ENCODE measurements at places on chromosomes 7 and 10. TPM values are rescaled to one million over a fixed set of nuclear protein-coding genes. Genes with fewer than 3 reads are reported as not detected.
A peak's percentile ranks its signal among the peaks of the same experiment; 100 is the strongest.

Gene TNPO3
- 45.9 TPM for total RNA-seq

DNA sequence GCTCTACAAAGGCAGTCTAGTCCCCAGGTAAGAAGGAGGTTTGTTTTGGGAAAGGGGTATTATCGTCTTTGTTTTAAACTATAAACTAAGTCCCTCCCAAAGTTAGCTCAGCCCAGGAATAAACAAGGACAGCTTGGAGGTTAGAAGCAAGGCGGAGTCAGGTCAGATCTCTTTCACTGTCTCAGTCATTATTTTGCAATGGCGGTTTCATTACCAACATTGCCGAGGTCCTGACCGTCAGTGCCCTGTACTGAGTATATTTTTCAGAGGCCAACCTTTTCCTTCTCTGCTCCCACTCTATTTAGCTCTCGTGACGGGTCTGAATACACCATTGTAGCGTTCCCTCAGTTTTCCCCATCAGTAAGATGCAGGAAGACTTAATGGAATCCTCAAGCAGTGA is 184.5 kb downstream of the PRKCQ start:
- no peak for DNase-seq

GRCh38 chr10:70535001-70535400 is 56.4 kb downstream of the PALD1 start:
- no peak for DNase-seq

DNA sequence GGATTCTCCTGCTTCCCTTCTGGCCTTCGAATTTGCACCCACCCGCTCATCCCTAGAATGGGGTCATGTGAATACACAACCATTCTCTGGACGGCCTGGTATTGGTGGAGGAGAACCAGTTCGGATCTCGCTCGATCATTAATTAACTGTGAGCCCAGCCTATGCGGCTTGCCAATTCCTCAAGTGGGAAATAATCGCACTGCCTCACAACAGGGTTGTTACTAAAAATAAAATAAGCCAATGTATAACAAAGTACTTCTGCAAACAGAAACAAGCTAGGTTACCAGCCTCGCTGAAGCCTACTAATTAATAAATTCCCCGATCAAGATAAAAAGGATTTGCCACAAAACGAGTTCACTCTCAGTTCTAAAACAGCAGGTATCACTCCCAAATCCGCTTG is 16.2 kb downstream of the CTBP2 start:
- no peak for DNase-seq

Gene CYP2C19
- total RNA-seq, result not detected

Gene IL15RA
- total RNA-seq, result 3.5 TPM

Gene GHRHR
- not detected for total RNA-seq

Gene BPGM
- total RNA-seq, result 31.9 TPM

DNA sequence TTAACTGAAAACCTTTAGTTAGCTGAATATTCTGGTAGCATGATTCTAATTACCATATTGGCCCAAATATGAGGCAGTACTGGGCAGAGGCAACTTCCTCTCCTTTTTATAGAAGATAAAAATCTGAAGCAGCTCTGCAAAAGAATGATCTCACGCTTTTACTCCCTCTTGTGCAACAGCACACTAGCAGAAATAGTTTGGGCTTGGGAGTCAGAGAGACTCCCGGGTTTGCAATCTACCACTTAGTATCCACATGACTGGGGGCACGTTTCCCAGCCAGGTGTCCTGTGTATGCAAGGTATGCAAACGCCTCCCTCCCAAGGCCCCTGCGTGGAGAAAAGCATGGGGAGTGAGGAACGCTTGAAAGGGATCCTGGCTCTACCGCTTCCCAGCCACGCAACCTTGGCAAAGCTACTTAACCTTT is 47.2 kb upstream of the RHEB start:
- DNase-seq, result peak; percentile 37

GRCh38 chr7:98323597-98324322 is 42.3 kb downstream of the BRI3 start:
- DNase-seq, result no peak

Gene LGI1
- total RNA-seq, result 11.2 TPM

DNA sequence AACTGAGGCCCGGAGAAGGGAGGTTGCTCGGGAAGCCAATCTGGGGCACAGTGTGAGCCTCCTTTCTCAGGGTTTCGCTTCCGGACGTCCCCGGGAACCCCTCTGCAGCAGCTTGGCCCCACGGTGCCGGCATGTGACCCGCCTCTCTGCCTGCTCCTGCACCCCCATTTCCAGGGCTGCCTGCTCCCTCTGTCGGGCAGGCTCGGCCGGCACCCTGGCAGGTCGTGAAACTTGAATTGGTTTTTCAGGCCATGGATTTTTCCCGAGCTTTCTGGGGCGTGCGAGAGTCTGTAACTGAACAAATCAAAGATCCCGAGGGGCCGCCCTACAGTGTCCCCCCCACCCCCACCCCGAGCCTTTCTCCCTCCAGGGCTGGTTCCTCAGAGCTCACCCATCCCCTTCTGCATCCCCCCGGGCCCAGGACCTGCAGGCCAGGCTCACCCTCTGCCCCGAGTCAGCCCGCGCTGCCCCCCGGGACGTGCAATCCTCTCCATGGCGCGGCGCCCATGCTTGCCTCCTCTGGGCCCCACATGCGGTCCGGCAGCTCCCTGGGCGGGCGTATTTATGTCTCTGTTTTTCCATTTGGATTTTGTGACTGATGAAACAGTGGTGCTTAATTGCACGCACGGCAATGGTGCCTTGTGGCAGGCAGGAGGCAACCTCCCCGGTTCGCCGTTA is 58.1 kb downstream of the UNCX start:
- no peak for DNase-seq

Gene ZMYND11
- 114 TPM for total RNA-seq

DNA sequence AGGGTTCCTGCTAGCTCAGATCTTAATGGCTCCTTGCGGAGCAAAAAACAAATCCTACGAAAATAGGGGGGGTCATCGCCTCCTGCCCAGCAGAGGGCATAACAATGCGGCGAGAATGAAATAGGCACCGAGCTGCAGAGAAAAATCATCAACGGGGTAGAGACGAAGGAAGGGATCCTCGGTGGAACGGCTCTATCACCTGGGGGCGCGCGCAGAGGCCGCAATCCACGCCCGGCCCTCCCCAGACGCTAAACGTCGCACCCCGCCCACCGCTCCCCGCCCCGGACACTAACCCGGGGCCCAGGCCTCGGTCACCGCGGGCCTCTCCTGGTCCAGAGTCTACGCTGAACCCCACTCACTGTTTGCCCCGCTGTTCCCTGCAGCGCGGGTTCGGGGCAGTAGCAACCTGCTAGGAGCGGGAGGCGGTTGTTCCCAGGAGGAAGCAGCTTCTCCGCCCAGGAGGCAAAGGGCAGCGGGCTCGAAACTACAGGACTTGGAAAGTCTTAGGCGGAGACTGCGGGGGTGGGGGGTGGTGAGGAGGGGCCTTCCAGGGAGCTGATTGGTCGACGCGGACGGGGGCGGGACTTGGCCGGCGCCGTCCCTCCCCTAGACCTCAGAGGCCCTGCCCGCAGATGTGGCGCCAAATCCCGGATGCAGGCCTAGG is at the start of gene TCAF1:
TCAF1 (minus strand) TSS at position 509 of the 664 bp plus-strand sequence. CDS start 25,568 bp downstream, outside the sequence.
- peak; percentile 91 for DNase-seq

GRCh38 chr7:129188372-129188891 is at the start of gene SMO:
TSS of gene SMO (plus strand) at chr7:129188633. CDS start at chr7:129189152, 519 bp downstream.
- DNase-seq, result peak; percentile 78

Gene TMEM184A
- 9.7 TPM for total RNA-seq

Gene TAS2R5
- 6.5 TPM for total RNA-seq

DNA sequence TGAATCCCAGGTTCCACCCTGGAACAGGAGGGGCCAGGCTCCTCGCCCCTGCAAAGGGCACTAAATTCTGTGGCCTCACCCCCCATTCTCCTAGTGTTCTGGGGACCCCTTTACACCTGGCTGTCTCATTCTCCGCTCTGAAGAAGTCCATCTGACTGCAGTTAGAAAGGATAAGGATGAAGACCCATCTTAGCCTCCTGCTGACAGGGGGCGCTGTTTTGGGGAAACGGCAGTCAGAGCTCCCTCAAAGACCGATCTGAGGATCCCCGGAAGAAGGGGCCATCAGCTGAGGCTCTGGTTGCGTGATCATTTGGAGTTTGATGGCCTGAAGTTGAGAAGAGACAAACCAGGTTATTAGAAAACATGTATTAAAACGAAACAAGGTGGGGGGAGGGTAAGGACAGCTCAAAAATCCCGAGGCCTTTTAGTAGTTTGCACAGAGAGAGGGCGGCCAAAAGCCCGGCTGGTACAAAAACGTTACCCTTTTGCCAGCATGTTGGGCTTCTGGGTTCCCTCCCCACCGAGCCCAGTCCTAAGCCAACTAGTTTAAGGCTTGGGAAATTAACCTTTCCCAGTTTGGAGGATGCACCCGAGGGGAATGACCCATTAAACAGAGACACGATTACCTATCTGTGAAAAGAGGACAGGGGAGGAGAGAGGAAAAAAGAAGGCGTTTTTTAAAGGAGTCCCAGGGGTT is 102.8 kb downstream of the CHN2 start:
- DNase-seq, result no peak
